ENCODE measurements at places on chromosomes 1 and 21. TPM values are rescaled to one million over a fixed set of nuclear protein-coding genes. Genes with fewer than 3 reads are reported as not detected.

DNA sequence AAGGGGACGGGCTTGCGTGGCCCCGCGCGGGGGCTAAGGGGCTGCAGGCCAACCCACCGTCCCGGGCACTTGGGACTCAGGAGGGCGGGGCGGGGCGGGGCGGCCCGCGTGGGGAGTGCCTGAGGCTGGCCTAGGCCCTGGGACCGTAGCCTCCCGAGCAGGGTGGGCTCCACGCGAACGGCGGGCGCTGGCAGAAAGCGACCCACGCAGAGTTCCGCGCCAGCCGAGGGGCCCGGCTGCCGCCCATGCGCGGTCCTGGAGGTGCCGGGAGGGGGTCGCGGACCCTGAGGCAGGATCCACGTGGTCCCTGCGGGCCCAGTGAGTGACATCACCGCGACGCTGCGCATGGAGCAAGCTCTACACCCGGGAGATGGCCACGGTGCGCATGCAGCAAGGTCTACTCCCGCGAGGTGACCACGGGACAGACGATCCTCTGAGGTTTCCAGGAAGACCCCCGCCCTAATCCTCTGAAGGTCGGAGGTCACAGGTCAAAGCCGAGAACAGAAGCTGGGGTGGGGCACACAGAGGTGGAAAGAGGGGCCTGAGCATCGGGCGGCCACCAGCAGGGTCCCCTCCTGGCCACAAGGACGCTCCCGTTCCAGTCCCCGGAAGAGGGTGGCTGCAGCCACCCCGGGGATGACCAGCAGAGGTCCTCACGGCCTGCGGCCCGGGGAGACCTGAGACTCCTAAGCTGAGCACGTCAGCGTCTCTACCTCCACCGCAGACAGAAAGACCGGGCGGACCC lies 13.5 kb upstream of the SLC19A1 start:
- DNase-seq: peak; percentile 68

DNA sequence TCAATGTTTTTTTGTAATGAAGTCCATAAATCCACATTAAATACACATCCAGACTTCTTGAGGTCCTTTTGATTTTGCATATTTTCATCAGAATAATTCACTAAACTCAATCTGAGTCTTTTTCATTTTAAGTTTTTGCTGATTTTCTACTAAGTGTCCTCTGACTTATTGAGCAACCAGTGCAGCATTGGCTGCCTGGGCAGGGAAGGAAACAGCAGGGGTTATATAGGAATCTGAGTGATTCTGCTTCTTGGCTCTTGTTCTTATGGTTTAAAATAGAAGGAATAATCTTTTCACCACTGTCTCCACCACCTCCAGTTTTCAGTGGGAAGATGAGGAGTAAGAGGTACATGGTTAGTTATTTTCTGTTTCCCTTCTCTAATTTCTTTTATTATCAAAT lies 88.4 kb downstream of the ST6GALNAC5 start:
- no peak for DNase-seq

DNA sequence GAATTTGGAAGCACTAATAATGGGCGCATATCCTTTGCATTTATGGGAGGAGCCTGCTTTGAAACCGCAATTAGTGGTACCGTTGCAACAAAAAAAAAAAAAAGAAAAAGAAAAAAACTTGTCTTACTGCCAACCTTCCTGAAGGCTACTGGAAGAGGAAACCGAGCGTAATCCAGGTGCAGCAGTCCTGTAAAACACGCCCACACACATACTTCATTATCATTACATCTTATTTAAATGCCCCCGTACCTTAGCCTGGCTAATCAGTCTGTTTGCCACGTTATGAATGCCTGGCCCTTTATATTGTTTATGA lies 686 bp upstream of the ZNF281 start:
- no peak for DNase-seq

F5 gene
- total RNA-seq: not detected

- no peak for DNase-seq
Observed at GRCh38 chr1:180003026-180003695, 48.6 kb downstream of the CEP350 start.

GRCh38 chr1:189609167-189609566 lies 868.5 kb downstream of the BRINP3 start:
- DNase-seq: no peak

DNA sequence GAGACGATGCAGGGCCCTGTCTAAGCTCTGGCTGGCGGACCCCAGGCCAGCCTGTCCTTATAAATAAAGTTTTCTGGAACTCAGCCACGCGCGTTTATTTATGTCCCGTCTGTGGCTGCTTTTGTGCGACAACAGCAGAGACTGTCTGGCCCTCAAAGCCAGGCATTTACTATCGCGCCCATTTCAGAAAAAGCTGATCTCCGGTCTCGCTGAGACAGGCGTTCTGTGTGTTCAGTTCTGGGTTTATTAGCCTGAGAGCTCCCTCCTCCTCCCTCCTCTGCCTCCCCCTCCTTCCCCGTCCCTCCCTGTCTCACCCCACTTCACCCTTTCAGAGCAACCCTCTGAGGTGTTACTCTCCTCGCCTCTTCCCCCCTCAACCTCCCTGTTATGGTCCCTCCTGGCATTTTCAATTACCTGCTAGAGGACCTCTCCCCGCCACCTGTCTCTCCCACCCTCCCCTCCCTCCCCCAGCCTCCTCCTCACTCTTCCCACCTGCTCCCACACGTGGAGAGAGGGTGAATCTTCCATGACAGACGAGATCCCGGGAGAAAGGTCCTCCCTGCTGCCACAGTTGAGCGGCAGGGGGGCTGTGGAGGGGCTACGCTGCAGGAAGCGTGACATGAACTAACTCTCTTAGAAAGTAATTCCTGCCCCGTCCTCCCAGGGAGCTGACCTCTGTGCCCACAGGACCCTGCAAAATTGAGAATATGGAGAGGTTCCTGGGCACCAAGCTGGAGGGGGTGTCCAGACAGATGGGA lies 59.9 kb downstream of the SPSB1 start:
- DNase-seq: no peak

IL20 gene
- not detected for total RNA-seq

DUSP10 gene
- total RNA-seq: 90.7 TPM

DNA sequence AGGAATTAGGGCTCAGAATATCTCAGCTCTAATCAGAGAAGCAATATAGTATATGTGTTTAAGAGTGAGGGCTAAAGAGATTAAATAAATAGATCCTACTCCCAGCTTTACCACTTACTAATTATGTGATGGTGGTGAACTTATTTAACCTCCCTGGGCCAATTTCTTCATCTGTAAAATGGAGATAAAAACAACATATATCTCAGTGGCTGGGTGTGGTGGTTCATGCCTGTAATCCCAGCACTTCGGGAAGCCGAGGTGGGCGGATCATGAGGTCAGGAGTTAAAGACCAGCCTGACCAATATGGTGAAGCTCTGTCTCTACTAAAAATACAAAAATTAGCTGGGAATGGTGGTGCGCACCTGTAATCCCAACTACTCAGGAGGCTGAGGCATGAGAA lies 135.2 kb downstream of the SLC44A5 start:
- DNase-seq: no peak

DNA sequence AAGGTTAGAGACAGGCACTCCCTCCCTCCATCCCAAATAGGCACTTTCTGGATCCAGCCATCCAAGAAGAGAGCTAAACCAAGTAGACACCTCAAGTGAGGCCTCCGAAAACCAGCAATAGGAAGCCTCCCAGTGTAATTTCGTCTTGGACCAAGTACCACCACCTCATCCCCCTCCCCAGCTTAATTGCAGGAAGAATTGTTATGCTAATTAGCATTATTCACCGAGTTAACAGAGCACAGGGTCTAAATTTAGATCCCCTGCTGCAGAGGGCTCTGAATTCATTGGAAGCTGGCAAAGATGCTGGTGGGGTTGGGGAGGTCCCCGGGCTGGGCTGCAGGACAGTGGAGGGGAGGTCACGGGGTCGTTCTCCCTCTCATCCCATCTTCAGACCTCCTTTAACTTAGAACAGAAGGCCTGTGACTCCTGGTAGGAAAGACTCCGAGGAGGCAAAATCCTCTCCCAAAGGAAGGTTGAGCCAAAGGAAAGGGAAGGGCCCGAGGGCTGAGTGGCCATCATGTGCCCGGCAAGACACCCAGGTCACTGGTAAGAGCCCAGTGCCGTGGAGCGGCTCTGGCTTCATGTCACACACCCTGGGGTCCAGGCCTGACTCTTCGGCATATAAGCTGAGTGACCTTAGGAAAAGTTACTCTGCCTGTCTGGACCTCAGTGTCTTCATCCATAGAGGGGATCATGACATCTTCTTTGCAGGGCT lies 209.2 kb upstream of the GRIK3 start:
- DNase-seq: no peak

- peak; percentile 59 for DNase-seq
Observed at GRCh38 chr1:195717651-195718050, 890.6 kb downstream of the KCNT2 start.

LENEP gene
- 0.48 TPM for total RNA-seq
